ENCODE measurements at places on chromosomes 7 and 10.

DNA sequence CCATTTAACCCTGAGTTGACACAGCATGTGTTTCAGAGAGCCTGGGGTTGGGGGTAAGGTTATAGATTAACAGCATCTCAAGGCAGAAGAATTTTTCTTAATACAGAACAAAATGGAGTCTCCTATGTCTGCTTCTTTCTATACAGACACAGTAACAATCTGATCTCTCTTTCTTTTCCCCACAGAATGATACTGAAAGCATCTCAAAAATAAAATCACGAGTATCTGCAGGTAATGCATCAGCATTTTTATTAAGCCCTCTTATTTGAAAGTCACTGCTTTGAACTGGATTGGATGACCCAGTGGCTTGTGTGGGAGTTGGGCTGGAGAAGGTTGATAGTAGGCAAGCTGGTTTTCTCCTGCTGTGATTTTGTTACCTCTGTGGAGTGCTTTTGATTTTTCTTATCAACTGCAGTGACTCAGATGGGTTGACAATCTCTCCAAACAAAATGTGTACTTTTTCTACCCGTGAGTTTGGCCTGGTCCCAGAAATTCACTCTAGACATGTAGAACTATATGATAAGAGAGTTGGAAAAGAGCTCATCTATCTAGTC, 253.5 kb upstream of the PRKCQ start:
- no peak for DNase-seq

DNA sequence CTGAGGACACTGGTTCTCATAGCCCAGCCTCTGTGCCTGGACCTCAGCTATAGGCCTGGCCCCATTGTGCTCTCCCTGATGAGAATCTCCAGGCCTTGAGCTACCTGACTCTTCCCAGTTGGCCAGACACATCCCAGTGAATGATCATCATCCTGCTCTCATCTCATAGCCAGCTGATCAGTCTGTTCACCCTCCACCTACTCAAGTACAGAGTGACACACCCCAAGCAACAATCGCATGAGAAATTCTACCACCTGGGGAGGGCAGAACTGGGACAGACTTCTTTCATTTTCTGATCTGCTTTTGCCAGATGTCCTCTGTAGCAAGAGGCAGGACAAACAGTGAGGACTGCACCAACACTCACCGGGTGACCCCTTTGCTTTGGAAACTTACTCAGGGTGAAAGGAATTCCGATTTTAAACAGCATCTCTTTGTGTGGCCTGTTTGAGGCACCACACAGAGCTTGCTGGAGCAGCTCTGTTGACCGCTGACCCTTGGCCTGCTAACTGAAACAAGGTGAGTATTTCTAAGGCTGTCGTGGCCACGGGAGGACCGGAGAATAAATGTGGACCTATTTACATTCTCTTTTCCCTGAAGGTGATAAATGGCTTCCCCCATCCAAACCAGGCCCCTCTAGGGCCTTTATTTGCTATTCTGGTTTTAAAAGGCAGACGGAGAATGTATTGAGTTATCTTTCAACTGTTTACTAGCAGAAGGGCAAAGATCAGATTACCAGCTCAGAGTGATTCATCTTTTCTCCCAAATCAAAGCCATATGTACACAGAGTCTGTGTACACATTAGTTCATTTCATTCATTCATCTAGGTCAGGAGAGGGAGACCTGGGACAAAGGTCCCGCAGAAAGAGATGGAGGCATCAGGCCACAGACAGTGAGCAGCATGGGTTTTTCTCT, 181.4 kb upstream of the TNS3 start:
- DNase-seq, result no peak

GRCh38 chr10:91665842-91666241, 33.0 kb upstream of the PPP1R3C start:
- no peak for DNase-seq

- no peak for DNase-seq
These were observed 100.8 kb downstream of the DNAJB6 start for GRCh38 chr7:157437519-157438061.

- no peak for DNase-seq
These were observed 2.3 kb downstream of the LRRTM3 start for GRCh38 chr10:66927971-66928770.

DNA sequence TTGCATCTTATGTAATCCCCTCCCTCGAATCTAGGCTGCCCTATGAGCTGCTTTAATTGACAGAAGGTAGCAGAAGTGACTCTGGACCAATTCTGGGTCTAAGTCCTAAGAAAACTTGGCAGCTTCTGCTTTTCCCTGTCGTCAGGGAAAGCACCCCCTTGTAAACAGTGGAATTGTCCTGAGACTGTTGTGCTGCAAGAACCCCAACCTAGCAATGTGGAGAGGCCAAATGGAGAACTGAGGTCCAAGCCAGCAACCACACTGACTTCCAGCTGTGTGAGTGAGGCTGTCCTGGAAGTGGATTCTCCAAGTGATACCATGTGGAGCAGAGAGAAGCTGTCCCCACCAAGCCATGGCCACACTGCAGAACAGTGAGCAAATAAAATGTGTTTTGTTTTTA, 75.5 kb downstream of the ARHGAP22 start:
- DNase-seq, result no peak

- no peak for DNase-seq
These were observed 11.1 kb downstream of the STAM start for GRCh38 chr10:17655009-17655408.

GRCh38 chr7:131173145-131173890, 154.4 kb upstream of the MKLN1 start:
- no peak for DNase-seq

- DNase-seq, result no peak
These were observed 55.7 kb downstream of the CELF2 start for GRCh38 chr10:11073410-11073809.

DNA sequence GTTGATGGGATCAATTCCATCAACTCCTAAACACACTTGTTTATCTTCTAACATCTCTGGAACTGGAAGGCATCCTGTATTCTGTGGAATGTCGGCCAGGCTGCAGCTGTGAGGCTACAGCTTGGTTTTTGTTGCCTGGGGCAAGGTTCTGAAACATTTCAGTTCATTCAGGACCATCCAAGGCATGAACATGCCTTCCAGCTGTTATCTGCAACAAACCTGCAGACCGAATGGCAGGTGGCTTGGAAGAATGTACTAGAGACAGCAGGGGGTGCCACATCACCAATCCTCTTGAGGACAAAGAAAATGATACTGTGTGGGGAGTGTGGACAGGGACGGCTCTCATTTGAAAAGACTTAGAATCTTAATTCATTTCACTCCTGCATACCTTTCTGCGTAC, 12.4 kb downstream of the PAPOLB start:
- no peak for DNase-seq

GRCh38 chr7:133936074-133936473, 191.1 kb upstream of the LRGUK start:
- no peak for DNase-seq

DNA sequence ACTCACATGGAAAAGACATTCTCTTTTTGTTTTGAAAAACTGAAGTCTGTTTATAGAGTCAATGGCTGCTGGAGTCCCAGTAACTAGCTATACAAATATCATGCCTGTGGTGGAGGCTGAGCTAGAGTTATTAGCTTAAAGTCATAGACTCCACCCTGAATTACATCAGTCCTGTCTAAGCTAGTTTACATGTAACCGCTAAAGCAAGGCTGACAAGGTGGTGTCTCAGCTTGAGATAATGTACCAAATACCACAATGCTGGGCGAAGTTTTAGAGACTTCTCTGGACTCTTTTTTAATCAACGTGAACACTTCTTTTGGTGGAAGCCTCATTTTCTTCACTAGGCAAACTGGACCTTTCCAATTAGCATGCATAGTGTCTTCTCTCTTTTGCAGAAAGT, 219.4 kb downstream of the ANK3 start:
- DNase-seq, result no peak

DNA sequence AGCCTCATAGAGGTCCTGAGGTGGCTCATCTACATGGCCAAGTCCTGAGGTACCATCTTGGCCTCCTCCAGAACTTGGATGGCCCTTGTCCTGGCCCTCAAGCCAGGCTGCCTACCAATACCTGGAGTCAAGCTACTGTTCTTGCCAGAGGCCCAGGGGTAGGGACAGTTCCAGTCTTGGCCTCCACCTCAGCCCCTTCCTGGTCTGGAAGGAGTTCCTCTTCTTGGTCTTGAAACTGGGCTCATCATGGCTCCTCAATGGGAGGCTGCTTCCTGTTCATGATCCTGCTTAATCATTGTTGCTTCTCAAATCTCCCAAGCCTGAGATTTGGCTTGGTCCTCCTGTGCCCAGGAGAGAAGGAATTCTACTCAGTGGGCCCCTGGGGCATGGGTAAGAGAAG, 3.9 kb downstream of the HPS6 start:
- no peak for DNase-seq

GRCh38 chr7:8507566-8507965, 74.2 kb downstream of the NXPH1 start:
- DNase-seq, result no peak

DNA sequence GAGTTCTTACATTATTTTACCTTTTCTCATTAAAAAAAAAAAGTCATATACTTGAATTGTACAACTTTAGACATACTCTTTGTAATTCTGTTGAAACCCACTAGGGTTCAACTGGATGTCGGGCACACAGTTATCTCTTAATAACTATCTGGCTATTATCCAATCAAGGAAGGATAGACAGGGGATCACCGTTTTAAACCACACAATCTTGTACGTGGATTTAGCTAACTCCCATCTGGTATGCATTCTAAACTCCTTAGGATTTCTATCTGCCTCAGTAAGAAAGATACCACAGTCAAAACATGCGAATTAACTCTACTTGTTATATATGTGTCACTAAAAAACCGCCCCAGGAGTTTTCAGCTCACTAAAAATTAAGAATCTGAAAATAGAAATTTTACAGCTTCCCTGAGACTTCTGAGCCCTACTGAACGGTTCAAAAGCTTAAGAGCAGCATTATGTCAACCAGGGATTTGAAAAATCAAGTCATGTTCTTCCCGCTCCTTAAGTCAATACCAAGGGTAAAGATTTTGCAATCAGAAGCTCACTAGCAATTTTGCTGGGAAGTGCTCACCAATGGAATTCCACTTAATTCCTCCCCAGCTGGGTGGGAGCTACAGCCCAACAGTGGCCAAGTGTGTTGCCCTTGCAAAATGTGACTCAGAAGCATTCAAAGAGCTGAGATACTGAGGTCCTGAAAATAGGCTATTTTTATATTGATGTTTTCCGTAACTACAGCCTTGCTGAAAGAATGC, 267.0 kb downstream of the FRMD4A start:
- DNase-seq, result no peak

DNA sequence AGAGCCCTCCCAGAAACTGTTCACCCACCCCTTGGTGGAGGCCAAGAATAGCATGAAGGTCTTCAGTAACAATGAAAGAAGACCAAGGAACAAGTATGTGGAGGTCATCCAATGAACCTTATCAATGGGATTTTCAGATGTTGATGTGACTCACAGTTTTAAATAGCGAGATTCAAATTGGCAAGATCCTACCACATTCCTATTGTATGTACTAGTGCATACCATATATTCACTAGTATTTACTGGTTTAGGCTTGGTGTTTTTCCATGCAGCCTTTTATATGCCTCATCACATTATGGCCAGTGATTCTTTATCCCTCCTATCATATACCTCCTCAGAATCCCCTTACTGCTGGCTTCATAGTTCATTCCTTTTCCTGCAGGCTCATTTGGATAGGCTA, 54.4 kb downstream of the ITGB8 start:
- no peak for DNase-seq

GRCh38 chr10:75070961-75071428, 40.5 kb upstream of the SAMD8 start:
- DNase-seq, result no peak

- no peak for DNase-seq
These were observed 21.3 kb upstream of the ELN start for GRCh38 chr7:74006451-74007241.

DNA sequence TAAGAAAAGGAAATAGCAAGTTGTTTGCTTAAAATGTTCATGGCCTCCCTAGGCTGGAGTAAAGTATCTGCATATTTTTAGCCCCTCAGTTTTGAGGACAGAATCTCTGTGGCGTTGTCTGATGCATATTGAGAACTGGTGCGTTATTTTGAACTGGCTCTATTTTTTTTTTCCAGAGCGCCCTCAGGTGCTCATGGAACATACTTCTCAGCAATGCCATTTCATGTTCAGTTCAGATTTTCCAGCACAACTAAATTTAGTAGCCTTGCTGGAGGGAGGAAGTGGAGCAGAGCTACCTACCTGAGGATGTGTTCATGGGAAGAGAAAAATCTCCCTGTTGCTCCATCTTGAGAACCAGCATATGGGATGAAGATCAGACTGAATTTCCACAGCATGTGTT, 870.5 kb downstream of the LRMDA start:
- no peak for DNase-seq

GRCh38 chr10:119454990-119455389, 87.5 kb downstream of the RGS10 start:
- DNase-seq, result no peak

- peak; percentile 43 for DNase-seq
These were observed 133.7 kb upstream of the SH2B2 start for GRCh38 chr7:102152672-102153598.

- DNase-seq, result no peak
These were observed 2.0 kb downstream of the GGCT start for GRCh38 chr7:30502470-30503251.

DNA sequence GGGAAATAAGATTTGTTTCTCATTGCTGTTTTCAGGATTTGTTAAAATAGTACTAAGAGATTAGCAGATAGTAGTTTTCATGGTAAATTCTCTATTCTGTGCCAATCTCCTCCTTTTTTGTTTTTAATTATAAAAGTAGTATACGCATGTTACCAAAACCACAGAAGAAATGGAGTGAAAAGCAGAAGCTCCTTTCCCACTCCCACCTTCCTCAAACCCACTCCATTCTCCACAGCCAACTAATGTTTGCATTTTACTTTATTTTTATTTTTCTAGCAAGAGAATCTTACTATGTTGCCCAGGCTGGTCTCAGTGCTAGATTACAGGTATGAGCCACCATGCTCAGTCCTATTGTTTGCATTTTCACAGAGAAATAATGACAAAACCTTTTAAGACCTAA, 4.5 kb upstream of the LRMDA start:
- DNase-seq, result no peak

DNA sequence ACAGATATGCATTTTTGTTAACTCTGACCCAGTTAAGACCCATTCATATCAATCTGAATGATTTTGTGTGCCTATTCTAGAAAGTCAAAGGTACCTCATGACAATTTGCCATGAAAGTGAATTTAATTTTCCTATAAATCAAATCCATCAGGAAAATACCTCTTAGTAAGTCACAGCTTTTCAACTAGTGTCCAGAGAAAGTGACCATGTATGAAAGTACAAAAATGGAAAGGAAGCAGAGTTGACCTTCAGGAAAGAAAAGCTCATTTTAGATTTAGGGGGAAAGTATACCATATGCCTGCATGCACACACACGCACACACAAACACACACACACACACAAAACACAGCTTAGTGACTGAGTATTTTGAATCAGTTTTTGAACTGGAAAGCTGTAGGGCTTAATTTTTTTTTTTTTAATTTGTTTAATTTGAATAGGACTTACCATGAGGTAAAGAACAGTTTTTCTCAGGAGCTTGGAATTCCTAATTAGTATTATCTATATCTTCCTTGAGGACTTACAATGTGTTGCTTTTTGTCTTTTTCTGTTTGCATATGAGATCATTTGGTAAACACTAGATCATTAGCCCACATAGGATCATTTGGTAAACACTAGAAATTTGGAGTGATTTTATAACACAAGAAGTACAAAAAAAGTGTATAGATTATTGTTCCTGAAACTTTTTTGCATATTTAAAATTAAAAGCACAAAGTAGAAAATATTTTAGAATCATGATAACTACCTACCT, 61.6 kb downstream of the ZNF277 start:
- DNase-seq, result no peak
